SHP77 (cell line): ENCODE measurements at places on chromosomes 7 and 10.

GRCh38 chr7:102138676-102139075 is 148.0 kb upstream of the SH2B2 start:
- no peak for DNase-seq

DNA sequence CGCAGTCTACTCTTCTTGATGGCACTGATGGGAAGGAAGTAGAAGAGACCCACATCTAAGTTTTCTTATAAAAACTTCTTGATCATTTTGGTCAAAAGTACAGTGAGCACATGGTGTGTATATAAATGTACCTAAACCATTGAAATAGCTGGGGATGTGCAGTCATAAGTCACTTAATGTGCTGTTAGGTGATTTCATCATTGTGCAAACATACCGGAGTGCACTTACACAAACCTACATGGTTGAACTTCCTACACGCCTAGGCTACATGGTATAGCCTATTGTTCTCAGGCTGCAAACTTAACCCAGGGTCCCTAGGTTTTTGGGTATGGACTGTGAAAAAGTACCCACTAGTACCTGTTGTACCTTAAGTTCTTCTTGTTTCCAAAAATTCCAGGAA is 123.3 kb upstream of the ZNF438 start:
- no peak for DNase-seq

DNA sequence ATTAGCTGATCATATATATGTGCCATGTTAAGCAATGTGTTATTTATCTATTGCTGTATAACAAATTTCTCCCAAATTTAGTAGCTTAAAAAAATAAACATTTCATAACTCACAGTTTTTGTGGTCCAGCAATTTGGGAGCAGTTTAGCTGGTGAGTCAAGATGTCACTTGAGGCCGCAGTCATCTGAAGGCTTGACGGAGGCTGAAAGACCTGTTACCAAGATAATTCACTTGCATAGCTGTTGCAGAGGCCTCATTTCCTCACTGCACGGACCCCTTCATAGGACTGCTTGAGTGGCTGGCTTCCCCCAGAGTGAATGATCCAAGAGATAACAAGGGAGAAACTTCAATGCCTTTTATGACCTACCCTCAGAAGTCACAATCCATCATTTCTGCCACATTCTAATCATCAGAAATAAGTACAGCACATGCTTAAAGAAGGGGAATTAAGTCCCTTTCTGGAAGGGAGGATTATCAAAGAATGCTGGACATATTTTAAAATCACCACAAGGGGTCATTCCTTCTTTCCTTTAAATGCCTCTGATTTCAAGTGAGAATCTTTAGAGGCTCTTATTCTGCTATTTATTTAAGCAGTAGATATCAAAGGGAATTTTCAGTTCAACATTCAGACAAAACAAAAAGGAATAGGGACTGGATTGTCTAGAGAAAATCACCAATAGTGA is 10.5 kb upstream of the SRPK2 start:
- no peak for DNase-seq

DNA sequence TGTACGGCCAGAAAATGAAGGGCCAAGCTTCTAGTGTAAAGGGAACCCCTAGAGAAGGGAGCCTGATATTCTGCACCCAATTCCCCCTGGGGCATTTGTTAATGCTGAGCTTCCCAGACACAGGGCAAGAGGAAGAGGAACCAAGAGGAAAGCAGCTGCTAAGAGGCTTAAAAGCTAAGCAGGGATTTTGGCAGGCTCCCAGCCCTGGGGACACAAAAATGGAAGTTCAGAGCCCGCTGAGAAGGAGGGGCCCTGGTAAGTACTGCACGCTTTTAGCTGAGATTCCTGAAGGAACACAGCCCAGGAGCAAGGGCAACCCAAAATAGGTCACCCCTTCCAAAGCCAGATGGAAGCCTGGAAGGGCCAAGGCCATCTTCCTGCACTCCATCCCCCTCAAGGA is 387.3 kb upstream of the MGMT start:
- DNase-seq, result no peak

DNA sequence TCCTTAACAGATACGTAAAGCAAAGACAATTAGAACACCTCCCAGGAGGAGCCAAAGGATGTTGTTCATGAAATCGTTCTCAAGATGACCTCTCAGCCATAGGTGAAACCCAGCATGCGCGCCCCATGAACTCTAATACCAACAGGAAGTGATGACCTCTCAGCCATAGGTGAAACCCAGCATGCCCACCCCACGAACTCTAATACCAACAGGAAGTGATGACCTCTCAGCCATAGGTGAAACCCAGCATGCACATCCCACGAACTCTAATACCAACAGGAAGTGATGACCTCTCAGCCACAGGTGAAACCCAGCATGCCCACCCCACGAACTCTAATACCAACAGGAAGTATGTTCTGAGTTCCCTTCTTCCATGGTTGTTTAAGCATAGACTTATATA is 205.2 kb upstream of the ADARB2 start:
- no peak for DNase-seq

GRCh38 chr7:158950914-158951635 is 94.7 kb downstream of the DYNC2I1 start:
- no peak for DNase-seq

GRCh38 chr7:122248472-122248871 is 56.1 kb downstream of the FEZF1 start:
- no peak for DNase-seq

DNA sequence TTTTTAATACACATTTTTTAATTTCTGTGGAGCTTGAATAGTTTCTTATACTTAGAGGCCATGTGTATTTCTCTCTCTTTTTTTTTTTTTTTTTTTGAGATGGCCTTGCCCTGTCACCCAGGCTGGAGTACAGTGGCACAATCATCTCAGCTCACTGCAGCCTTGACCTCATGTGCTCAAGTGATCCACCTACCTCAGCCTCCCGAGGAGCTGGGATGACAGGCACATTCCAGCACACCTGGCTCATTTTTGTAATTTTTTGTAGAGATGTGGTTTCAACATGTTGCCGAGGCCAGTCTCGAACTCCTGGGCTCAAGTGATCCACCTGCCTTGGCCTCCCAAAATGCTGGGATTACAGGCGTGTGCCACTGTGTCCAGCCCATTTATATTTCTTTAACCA is 64.3 kb downstream of the CDK13 start:
- DNase-seq, result no peak

- DNase-seq, result no peak
Observed at GRCh38 chr10:34727595-34728033, 87.5 kb downstream of the PARD3 start.

GRCh38 chr10:101752241-101752640 is 23.7 kb downstream of the FGF8 start:
- no peak for DNase-seq

DNA sequence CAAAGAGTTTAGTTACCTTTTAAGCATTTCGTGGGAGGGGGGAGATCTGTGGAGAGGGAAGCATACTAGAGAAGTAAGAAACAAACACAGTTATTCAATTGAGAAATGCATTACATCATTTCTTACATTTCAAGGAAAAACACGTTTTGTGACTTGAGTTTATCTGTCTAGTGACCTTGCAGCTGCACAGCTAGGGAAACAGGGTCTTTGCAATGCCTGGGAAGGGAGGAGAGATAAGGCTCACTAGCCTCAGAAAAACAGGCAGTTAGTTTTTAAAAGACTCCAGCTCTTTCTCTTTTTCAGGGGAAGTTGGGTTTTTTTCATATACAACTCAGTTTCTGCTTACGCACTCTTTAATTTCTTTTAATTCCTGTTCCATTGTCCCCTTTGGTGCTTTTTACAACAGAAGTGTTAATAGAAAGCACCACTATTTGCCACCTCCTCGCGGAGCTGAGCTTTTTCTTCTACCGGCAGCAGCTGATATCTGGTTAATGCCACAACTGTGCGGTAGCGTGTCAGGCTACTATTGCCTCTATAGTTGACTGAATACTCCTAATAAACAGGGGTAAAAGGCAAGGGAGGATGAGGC is 5.6 kb downstream of the CYP3A43 start:
- DNase-seq, result no peak

- no peak for DNase-seq
Observed at GRCh38 chr10:30192846-30193608, 133.6 kb upstream of the JCAD start.

GRCh38 chr7:23299770-23300300 is 696 bp downstream of the MALSU1 start:
- no peak for DNase-seq

DNA sequence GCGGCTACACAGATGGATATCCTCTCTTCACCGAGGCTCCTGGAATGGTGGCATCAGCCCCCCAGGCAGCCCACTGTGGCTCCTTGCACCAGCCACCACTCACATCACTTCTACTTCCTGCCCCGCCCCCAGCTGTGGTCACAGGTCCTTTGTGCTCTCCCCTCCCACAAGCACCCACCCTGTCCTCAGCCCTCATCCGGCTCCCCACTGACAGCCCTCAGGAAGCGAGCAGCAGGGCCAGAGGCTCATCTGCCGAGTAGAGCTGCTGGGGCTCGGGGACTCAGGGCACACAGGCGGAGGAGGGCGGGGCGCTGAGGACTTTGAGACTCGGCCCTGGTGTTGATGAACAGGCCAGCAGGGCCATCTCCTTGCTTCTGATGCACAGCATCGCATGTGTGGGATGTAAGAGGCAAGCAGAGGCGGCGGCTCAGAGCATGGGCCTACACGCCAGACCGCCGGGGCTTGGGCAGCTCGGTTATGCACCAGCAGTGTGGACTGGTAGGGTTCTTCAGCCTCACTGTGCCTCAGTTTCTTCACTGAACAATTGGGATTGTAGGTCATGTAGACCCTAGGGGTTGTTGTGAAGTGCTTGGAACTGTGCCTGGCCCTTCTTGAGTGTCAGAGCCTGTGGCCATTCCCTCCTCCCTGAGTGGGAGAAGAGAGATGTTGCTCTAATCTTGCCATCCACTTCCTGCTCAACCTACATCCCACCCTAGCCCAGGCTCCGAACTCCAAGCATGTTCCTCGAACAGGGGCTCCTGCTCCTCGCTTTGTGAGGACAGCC is at the start of gene PRF1:
Gene PRF1 (minus strand): TSS at position 77 of the 784 bp plus-strand sequence. CDS start 1,839 bp downstream, outside the sequence.
- DNase-seq, result no peak

DNA sequence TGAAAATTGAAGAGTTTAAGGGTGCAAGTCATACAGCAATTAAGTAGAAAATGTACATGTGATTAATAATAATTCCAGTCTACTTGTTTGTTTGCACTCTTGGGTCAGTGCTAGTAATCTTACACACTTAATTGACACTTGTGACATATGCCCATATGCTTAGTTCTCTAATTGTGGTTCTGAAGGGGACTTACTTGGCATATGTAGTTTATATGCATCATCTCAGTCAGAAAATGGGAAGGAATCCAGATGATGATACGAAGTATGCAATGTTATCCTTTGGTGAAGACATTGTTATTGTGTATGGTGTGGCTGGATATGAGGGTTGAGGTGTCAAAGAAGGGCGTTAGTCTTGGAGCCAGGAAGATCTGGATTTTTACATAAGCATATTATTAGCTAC is 193.5 kb upstream of the HDAC9 start:
- no peak for DNase-seq

DNA sequence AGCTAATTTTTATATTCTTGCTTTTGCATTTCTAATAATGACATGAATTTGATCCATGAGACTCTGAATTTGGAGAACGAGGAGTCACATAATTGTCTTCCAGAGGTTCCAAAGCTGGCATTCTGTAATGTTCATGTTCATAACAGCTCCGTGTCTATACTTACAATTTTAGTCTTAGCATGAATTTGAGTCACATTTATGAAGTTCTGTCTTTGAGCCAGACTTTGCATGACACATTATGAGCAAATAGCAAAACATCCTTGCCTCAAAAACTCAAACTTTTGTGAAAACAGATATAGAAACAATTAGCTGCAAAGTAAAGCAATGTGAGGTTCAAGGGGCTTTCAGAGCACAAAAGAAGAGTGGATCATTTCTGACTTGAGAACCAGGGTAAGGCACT is 44.5 kb upstream of the CAV2 start:
- no peak for DNase-seq

DNA sequence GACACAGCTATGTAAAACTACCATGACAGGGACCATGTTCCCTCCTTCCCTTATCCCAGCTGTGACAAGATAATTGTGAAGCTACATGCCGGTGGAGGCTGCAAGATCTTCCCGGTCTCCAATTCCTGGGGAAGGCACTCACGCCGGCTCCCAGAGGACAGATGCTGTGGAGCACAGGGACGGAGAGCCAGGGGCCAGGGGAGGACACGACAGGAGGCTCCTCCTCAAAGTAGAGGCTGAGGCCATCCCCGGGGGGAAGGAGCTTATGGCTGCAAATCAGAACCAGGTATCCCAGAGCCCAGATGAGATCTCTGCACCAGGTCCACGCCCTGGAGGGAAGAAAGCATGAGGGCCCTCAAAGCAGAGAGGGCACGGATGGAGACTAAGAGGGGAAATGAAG is 286.2 kb downstream of the TCERG1L start:
- DNase-seq, result no peak

DNA sequence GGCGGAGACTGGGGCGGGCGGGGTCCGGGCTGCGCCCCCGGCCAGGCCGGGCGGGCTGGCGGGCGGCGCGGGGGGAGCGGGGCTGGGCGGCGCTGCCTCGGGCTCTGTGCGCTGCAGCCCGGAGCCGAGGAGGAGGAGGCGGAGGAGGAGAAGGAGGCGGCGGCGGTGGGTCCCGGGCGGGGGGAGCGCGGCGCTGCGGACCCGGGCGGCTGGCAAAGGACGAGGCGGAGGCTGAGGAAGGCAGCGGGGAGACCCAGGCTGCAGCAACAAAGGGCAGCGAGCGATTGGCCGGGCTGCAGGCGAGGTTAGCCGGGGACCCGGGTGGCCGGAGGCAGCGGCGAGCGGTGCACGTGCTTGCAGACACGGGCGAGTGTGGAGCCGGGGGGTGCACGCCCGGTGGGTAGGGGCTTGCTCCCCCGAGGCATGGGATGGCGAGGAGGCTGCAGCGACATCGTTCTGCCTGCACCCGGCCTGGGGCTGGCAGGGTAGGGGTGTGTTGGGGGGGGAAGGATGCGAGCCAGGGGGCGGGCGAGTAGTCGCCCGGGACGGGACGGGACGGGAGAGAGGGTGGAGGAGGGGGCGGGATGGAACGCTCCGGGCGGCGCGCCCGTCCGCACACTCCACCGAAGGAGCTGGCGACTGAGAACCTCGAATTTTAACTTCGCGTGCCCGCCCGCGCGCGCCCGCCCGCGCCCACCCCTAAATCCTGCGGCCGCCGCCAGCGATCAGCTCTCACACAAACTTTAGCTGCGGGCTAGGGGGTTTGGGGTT is 844 bp upstream of the KAT6B start:
- DNase-seq, result no peak

- DNase-seq, result no peak
Observed at GRCh38 chr10:7027913-7028808, 382.7 kb downstream of the SFMBT2 start.

DNA sequence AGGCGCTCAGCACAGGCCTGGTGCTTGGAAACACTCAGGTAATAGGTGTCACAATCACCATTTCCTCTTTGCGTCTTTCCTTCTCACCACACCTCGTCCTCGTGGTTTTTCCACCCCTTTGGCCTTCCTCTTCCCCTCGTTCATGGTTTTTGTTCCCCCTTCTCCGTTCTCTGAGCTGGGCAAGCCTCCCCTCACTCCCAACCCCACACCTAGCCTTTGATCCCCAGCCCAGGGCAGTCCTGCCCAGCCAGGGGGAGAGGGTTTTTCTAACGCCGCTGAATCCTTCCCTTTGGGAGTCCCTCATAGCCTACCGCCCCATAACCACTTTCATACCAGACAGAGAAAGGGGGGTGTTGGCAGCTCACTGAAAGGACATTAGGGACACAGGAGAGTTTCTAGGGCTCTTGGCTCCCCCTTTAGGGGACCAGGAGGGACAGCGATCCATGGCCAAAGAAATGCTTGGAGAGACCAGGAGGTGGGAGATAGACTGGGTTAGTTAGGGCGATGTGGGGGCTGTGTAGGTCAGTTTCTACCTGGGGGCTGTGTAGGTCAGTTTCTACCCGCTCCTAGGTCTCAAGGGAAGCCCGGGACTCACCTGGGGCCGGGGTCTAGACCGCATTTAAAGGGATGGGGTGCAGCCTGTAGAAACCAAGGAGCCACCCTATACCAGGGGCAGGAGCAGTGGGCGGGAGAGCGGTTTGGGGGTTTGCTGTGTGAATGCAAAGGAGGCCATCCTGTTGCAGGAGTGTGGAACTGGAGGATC is 1.4 kb downstream of the EPHB4 start:
- DNase-seq, result no peak
